H1 (cell line): ENCODE measurements at places on chromosomes 12 and 14.

GRCh38 chr12:24964342-24964741 is 15.4 kb upstream of the BCAT1 start:
- no peak for DNase-seq

- no peak for DNase-seq
Observed at GRCh38 chr14:75662966-75663365, 1.9 kb downstream of the TTLL5 start.

DNA sequence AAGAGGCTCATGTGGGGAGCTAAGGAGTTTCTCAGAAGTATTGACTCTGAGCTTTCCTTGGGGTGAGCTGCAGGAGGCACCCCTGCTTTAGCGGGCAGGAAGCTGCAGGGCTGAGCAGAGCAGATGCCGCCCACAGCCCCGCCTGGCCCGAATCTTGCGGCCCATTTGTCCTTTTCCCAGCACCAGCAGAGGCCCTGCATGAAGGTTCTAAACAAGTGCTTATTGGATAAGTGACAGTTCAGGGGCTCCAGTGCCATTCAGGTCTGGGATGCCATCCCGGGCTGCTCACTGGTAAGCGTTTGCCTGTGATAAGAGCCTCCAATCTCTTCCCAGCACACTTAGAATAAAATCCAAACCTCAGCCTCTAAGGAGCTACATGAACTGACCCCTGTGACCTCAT is 11.4 kb downstream of the RILPL1 start:
- no peak for DNase-seq

DNA sequence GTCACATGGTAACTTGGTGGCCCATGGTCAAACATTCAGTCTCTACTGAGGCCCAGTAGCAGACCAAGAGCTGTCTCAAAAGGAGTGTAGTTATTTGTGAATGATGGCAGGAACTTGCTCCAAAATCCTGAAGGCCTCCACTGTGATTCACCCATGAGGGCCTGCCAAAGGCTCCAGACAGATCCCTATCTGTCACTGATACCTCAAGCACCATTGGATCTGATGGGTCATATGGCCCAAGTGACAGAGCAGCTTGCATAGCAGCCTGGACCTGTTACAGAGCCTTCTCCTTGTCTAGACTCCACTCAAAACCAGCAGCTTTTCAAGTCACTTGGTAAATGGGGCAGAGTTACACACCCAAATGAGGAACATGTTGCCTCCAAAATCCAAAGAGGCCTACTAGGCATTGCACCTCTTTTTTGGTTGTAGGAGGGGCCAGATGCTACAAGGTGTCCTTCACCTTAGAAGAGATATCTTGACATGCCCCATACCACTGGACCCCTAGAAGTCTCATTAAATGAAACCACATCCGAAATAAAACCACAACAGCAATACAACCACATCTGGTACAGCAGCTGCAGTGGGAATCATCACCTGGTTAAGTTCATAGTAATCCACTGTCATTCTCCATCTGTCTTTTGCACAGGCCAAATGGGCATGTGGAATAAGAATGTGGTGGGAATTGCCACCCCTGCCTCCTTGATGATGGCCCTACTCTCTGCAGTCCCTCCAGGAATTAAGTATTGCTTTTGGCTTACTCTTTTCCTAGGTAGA is 150.4 kb upstream of the MAX start:
- DNase-seq: no peak

GRCh38 chr14:68178282-68178681 is 358.7 kb downstream of the RAD51B start:
- DNase-seq: no peak
